ENCODE measurements at places on chromosomes 6 and 20.

DNA sequence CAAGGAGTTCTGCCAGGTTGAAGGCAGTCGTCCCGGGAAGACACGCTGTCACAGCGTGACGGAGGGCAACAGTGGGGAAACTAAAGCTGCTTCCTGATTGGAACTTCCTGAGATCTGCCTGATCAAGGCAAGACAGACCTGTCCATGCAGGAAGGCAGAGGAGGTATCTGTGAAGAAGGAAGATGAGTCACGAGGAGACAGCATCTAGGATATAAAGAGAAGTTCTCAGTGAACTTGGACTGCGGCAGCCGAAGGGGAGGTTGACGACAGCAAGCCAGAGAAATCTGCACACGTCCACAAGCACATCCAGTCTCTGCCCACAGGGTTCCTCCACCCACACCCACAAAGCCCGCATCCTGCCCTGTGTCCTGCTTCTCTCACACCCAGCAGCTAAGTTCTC lies 38.6 kb downstream of the PREP start:
- peak; percentile 82 for DNase-seq

DNA sequence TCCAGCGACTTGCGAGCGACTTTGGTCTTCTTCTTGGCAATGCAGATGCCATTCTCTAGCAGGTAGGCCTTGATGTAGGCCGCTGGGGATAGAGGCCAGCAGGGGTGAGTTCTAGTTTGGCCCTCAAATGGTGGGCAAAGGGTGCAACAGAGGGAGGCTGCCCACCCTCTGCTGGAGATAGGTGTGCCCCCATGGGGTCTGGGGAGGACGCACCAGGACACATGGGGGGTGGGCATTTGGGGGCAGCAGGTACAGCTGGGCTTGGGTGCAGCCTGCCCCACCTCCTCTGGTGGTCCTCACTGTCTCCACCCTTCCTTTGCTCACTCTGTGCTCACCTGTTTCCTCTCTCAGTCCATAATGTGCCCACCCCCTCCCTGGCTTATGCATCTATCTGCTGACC lies 11.3 kb downstream of the KCNK15 start:
- no peak for DNase-seq

GRCh38 chr20:45782890-45783289 lies 8.8 kb downstream of the WFDC3 start:
- no peak for DNase-seq

DNA sequence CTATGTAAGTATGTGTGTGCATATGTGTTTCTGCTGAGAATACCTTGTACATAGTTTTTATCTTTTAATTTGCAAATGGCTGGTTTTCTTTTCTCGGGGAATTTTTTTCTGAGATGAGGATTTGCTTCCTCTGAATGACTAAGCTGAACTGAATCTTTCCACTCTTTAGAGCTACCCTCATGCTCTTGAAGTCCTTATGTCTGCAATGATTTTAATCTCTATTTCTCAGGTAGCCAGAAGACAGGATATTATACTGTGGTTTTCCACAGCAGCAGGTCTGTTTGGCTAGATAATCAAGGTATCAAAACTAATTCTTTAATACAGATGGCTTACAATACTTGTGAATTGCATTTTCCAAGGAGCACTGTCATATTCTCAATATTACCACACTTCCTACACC lies 114.7 kb downstream of the PLCB1 start:
- DNase-seq = no peak

DNA sequence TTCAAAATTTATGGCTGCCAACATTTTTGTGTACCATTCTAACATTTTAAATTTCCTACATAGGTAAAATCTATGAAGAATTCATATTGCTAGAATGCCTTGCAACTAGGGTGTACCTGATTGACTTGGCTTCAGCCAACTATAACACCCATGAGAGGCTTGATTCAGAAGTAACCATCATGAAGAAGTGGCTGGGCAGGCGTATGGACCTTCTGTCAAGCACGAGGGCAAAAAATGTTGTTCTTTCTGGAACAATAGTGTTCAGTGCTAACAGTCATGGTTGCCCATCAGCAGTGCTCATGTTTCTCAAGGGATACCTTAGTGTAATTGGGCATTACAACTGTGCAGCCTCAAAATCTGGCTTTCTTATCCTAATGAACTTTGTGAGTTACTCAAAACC lies 42.9 kb downstream of the ID4 start:
- DNase-seq = no peak

DNA sequence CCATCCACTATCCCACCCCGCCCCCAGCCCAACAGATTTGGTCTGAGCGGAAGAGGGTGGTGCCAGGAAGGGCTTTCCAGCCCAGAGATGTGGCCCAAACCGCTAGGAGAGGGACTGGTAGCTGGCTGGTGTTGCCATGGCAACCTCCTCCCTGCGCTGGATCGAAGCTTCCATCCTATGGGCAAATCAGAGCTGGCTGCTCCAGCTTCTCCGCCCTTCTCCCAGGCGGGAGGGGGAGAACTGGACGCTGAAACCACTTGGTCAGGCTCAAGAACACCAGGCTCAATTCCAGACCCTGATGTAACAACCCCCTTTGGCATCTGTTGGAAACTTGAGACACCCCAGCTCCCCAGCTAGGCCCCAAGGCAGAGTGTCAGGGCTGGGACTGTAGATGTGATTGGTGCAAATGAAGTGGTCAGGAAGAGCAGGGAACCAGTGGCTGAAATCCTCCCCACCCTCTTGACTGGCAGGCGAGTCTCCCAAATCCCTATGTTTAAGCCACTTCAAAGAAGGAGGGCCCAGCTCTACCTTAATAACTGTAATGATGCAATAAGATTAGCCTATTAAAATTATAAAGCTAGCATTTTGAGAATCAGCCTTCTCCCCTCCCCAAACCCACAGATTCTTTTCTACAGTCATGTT lies 4.2 kb downstream of the RIMS4 start:
- DNase-seq = no peak

DNA sequence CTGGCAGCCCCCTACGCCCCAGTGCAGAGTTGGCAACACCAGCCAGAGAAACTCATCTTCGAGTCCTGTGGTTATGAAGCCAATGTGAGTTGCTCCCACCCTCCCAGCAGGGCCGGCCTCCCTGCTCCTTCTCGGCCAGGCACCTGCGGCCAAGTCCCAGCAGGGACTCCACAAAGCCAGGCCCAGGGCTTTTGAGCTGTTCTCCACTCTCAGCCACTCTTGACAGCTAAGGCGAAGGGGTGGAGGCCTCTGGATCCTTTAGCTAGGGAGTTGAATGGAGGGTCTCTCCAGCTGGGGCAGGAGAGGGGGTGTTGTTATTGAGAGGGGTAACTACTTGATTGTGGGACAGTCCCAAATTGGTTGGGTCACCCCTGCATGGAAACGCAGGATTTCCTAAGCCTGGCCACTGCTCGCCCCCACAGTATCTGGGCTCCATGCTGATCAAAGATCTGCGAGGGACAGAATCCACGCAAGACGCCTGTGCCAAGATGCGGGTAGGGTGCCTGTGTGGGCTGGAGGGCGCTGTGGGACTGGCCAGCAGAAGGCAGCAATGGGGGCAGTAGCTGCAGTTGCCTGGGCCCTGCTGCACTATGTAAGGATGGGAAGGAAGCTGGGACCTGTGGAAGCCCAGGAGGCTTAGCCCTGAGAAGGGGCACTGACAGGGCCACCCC lies 58.3 kb downstream of the TCP11 start:
- DNase-seq = no peak

DNA sequence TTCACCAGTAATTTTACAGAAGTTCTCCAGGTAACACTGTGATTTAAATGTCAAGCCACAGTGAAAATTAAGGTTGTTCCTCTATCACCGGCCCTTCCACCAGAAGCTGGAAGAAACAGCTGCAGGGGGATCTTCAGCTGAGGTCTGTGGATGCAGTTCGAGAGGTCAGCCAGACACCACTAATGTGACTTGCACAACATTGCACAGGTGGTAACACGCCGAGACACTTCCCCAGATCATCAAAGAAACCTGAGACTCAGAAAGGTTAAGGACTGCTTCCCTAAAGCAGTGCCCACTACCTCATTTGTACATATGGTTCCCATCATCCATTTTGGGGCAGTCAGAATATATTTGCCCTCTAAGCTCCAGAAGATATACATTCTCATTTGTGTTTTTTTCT lies 8.1 kb upstream of the SERPINB9 start:
- DNase-seq = no peak

GRCh38 chr6:53728570-53729194 lies 63.1 kb upstream of the KLHL31 start:
- DNase-seq = peak; percentile 72

GRCh38 chr6:126516411-126516810 lies 176.5 kb downstream of the CENPW start:
- no peak for DNase-seq

GRCh38 chr6:73579851-73580246 lies 59.0 kb upstream of the EEF1A1 start:
- peak; percentile 26 for DNase-seq

Measured in Kasumi-1 (cell line).